CD14-positive monocyte (primary cell): ENCODE measurements at places on chromosomes 16 and 17.

GRCh38 chr17:55284944-55285339 lies 20.2 kb downstream of the HLF start:
- no peak for DNase-seq

DNA sequence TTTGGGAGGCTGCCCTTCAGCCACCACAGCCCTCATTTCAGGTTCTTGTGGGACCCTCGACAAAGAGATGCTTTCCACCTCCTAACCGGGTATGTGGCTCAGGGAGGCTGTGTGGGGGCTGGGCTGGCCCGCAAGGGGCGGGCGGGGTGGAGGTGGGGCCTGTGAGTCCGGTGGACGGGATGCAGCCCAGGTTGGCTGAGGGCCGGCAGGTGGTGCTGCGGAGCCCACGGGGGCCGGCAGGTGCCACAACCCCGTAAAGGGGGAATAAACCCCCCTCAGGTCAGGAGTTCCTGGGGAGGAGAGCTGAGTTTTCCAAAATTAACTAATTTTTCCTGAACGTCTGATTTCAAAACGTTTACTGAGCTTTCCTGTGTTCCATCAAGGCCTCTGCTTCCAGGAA lies 4.9 kb upstream of the CIAO3 start:
- no peak for DNase-seq

- no peak for DNase-seq
Observed at GRCh38 chr17:31200287-31200686, 96.8 kb downstream of the OMG start.

DNA sequence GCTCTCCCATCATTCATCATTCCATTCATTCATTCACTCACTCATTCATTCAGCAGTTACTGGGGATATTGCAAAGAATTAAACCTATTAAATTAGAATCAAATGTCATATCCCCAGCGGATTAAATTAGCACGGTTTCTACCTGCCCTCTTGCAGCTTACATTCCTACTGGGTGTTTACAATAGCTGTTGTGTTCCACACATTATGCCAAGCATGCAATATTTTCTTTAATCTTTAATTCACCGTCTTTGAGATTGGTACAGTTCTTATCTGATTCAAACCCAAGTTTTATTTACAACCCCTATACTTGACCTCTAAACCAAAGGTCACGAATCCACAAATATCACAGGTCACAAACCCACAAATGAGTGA lies 727 bp upstream of the USP31 start:
- no peak for DNase-seq

GRCh38 chr16:30766933-30767284 lies 4.8 kb downstream of the RNF40 start:
- no peak for DNase-seq
